ENCODE measurements at places on chromosomes 2 and 18. TPM values are rescaled to one million over a fixed set of nuclear protein-coding genes. Genes with fewer than 3 reads are reported as not detected.

- DNase-seq, result no peak
Observed at GRCh38 chr2:52391621-52392020, 1359.7 kb upstream of the NRXN1 start.

The MSH6 gene
- 166 TPM for total RNA-seq

DNA sequence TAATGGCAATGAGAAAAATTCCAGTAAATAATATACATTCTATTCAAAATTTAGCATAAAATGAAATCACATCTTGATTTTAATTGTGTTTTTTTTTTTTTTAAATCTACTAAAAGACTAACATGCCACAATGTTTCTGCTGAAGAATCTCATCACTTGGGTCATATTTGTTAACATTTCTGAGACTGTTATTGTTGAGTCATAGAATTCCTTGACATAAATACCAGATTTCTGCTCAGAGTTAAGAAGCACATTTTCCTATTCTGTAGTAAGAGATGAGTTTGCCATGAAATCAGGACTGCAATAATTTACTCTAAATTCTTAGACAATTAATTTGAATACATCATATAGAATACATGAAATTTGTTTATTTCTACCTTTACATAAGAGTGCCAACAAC, 154.9 kb upstream of the KYNU start:
- DNase-seq, result no peak

DNA sequence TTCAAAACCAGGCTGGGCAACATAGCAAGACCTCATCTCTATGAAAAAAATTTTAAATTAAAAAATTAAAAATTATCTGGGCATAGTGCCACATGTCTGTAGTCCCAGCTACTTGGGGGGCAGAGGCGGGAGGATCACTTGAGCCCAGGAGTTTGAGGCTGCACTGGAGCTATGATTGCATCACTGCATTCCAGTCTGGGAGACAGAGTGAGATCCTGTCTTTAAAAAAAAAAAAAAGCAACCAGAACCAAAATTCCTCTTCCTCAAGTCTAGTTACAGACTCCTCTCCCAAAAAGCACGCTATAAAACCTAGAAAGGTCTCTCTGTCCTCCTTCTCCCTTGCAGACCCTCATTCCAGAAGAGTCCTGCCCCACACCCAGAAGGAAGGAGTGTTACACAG, 23.9 kb downstream of the TNFAIP6 start:
- DNase-seq, result no peak

The CFAP65 gene
- not detected for total RNA-seq

The PTGR3 gene
- total RNA-seq, result 12.8 TPM

The LTBP1 gene
- 0.22 TPM for total RNA-seq

- no peak for DNase-seq
Observed at GRCh38 chr2:231535961-231536360, 5.7 kb upstream of the NMUR1 start.

The FAM110C gene
- total RNA-seq, result 0.20 TPM

The RFTN2 gene
- total RNA-seq, result not detected

DNA sequence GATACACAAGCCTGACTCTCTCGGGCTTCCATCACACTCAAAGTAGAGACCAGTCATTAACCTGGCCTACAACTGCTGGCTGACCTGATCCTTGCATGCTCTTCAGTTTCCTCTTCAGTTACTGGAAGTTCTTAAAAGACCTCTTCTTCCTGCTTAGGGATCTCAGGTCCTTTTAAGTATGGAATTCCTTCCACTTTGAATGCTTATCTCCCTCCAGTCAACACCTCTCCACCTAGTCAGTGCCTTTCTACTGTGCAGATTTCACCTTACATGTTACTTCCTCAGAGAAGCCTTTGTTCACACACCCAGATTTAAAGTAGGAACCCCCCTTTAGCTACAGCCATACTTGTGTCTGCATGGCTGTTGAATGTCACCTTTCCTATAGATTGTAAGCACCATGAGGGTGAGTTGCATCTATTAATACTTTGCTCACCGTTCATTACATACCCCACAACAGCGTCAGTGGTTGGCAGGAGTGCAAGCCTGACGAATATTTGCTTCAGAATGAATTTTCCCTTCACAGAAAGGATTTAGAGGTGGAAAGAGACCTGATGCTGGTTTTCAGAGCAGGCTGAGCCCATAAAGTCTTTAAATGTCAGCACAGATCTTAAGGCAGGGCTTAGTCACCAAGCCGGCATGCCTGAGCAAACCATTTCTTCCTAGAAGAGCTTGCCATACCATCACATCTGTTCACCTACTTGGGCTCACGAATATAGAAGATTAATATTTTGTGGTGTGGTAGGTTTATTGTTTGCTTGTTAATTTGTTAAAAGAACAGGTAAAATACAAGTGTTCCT, 90.1 kb downstream of the ACVR1 start:
- DNase-seq, result no peak

The CHRND gene
- not detected for total RNA-seq

DNA sequence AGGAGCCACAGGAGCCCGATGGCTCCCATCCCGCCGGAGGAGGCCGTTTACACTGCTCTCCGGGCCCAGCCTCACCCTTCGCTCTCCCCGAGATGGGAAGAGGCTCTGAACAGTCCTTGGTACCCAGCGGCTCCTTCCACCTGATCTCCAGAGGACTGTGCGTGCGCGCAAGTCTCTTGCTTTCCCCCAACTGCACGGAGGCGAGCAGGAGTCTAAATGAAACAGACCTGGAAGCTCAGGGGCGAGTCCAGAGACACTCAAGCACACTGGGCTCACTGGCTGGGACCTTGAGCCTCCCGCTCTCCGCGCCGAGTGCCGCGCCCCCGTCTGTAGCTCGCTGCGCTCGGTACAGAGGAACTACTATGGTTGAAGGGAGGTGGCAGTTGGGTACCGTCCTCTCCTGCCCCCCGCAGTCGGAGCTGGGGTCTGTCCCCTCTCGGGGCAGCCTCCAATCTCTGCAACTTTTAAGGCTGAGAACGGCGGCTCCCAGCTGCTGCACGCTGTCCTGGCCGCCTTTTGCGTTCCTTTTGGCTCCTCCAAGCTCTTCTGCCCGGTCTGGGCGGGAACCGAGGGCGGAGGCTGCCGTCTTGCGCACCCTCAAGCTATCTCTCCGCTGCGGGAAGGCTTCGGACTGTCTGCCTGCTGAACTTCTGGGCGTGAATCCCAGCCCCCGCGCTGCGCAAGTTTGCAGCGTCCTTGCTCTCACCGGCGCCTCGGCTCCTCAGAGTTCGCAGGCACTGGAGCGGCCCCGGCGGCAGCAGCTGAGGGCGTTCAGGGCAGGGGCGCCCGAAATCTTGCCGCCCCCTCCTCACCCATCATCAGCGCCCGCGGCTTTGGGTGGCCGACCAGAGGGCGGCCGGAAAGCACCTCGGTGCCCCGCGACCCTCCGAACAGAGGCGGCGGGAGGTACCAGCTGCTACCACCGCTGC, 491 bp downstream of the ALK start:
- DNase-seq, result no peak

The DSC2 gene
- 0.08 TPM for total RNA-seq

DNA sequence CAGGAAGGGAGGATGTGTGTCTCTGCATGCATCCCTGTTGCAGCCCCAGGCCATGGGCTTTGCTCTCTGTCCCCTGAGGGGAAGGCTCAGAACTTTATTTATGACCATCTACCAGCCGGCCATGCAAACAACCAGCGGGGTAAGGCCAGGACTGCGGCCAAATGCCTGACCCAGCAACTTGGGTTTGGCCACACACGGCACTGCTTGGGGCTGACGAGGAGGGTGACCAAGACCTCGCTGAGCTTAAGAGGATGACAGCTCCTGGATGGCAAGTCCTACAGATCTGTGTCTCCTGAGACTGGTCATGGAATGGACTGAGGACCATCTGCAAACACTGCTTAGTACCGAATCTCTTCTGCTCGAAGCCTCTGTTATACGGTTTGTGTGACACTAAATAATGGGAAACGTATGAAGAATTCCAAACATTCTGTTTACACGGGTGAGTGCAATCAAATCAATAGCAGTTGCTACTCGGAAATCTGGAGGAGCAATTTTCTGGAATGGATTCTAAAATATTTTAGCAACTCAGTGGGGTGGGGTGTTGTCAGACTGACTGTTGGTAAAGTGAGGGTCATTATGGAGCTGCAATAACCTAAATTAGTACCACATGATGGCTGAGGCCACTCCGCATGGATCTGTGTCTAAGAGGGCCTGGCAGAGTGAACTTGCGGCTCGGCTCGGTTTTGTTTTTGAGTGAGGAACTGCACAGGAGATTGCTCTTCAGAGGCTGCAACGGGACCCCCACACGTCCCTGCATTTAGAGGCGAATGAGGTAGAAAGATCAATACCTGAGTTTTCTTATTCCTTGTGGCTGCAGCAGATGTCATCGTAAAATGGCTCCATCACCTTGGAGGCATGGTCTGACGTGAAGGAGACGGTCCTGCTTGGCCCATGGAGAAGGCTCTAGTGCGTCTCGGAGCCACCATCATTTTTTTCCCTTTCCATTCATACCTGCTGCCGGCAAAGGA, 26.6 kb downstream of the TMEM18 start:
- DNase-seq, result no peak

The TMEM163 gene
- 0.20 TPM for total RNA-seq

DNA sequence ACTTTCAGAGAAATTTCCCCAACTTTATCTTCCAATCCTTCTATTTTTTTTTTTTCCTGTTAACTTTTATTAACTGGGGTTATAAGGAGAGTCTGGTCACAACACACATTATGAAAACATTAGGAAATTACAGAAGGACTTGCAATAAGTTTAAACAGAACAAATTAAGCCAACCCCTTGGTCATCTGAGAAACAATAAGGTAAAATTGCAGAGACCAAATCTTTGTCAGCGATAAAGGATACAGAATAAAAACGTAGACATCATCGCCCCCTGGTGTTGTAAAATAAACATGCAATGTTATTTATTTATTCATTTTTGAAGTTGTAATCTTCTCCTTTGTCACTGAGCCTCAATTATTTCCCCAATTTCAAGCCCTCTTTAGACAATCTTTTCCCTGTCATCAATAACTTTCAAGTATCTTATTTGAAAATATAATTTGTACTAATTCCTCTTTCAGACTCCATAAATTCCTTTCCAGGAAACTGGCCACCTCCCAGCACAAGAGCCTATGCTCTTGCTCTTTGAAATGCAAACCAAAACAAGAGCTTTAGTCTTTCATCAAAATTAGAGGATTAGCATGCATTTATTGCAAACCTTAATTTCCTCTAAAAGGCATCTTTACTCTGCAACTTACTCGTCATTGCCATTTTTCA, 19.5 kb downstream of the G6PC2 start:
- DNase-seq, result no peak

- no peak for DNase-seq
Observed at GRCh38 chr2:180048251-180048650, 41.2 kb upstream of the CWC22 start.

DNA sequence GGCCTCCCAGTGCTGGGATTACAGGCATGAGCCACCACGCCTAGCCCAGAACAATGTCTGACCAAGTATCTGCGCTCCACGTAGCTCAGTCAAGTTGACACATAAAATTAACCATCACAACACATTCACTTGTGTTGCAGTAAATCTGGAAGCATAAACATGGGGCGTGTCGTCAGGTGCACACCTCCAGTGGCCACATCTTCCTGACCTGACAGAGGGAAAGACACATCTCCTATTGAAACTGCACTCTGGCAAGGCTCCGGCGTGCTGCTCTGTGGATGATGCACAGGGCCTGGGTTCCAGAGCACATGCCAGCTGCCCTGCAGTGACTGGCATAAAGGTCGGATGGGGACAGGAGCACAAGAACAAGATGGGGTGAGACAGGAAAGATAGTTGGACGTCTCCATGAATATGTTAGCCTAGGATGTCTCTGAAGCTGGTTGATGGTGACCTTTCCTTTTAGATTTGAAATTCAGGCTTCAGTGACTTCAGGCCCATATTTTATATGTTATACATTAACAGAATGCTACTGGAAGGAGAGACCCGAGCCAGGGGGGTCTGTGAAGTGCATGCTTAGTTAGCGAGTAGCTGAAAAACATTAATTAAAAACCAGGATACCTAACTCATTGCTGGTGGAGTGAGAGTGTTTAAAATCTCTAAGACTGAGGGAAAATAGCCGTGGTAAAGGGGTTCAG, 10.9 kb downstream of the IMPA2 start:
- no peak for DNase-seq

The PDCD1 gene
- 60.5 TPM for total RNA-seq

GRCh38 chr18:31686986-31687928, 2.9 kb upstream of the B4GALT6 start:
- no peak for DNase-seq

DNA sequence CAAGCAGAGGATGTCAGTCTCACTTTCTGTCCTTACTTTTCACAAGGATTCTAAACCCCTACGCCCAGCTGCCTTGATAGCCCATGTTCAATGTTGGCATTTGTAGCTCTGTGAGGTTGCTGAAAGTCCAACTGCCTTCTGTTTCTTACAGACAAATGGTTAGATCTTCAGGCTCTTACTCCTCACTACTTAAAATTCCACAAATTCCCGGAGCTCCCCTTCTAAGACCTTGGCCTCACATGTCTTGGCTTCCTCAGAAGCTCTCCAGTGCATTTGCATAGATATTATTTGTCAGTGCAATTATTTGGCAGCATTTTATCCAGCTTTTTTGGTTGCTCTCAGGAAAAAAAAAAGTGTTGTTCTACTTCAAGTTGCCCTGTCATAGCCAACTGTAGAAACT, 453.7 kb upstream of the CELF4 start:
- no peak for DNase-seq

- DNase-seq, result no peak
Observed at GRCh38 chr2:137675584-137676327, 288.5 kb upstream of the HNMT start.

DNA sequence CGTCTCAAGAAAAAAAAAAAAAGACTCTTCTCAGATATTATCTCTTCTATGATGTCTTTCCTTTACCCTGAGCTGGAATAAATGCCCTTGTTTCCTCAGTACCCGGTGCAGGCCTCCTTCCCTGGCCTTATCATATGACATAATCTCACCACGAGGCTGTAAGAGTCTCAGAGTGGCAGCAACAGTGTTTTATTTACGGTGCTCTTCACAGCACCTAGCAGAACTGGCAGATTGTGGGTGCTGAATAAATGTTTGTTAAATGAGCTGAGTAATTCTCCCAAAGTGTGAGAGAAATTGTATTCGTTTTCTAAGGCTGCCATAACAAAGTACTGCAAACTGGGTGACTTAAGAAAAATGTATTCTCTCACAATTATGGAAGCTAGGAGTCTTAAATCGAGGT, 82.8 kb upstream of the CD28 start:
- DNase-seq, result no peak
